Astrocyte (in vitro differentiated cells and primary cell): ENCODE measurements at places on chromosomes 2 and 18. TPM values are rescaled to one million over a fixed set of nuclear protein-coding genes. Genes with fewer than 3 reads are reported as not detected.

LBH gene
- total RNA-seq: 51.7 and 63.7 TPM in 2 replicates

MERTK gene
- total RNA-seq: 5.1 and 6.5 TPM in 2 replicates

DNA sequence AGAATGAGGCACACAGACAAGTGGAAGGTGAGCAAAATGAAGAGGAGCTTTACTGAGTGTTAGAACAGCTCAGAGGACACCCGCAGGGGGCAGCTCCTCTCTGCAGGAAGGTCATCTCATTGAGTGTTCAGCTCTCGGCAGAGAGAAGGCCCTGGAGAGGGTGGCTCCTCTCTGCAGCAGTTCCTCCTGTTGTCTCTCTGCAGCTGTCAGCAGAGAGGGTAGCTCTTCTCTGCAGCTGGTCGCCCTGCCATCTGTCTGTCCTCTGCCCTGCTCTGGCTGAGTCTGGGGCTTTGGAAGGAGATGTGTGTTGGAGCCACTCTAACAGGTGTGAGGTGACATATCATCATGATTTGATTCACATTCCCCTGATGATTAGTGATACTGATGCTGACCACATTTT lies 6.8 kb upstream of the SNTG2 start:
- H3K4me3 ChIP-seq: no peak overlapping the region
- no peak overlapping the region for H3K27ac ChIP-seq
- no peak for DNase-seq
- H3K4me1 ChIP-seq: no peaks in the 10 kb centered on the region

DNA sequence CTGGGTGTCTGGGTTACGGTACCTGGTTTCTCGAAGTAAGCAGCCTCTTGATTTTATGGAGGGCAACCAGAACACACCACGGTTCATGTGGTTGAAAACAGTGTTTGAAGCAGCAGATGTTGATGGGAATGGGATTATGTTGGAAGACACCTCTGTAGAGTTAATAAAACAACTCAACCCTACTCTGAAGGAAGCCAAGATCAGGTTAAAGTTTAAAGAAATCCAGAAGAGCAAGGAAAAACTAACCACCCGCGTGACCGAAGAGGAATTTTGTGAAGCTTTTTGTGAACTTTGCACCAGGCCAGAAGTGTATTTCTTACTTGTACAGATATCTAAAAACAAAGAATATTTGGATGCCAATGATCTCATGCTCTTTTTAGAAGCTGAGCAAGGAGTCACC lies 279.8 kb downstream of the PLCL1 start:
- no peaks in the 10 kb centered on the region for H3K27me3 ChIP-seq
- DNase-seq: no peak
- no peak overlapping the region for H3K27ac ChIP-seq
- H3K4me1 ChIP-seq: no peaks in the 10 kb centered on the region

- no peak overlapping the region for H3K27ac ChIP-seq
- no peaks in the 10 kb centered on the region for H3K36me3 ChIP-seq
- no peaks in the 10 kb centered on the region for H3K4me1 ChIP-seq
- DNase-seq: no peak
Observed at GRCh38 chr2:127455566-127456493, 37.6 kb downstream of the PROC start.

RNU2-63P gene
- total RNA-seq: 4.2 and 6.6 TPM in 2 replicates

TP53I3 gene
- total RNA-seq: 83.6 and 93.2 TPM in 2 replicates

- peaks cover 9% of the 10 kb centered on the region for H3K27me3 ChIP-seq
- H3K27ac ChIP-seq: no peak overlapping the region
- no peak overlapping the region for H3K4me3 ChIP-seq
- H3K4me1 ChIP-seq: peaks cover 6% of the 10 kb centered on the region
- no peaks in the 10 kb centered on the region for H3K36me3 ChIP-seq
Observed at GRCh38 chr2:45190481-45190942, 181.3 kb upstream of the SIX2 start.

DNA sequence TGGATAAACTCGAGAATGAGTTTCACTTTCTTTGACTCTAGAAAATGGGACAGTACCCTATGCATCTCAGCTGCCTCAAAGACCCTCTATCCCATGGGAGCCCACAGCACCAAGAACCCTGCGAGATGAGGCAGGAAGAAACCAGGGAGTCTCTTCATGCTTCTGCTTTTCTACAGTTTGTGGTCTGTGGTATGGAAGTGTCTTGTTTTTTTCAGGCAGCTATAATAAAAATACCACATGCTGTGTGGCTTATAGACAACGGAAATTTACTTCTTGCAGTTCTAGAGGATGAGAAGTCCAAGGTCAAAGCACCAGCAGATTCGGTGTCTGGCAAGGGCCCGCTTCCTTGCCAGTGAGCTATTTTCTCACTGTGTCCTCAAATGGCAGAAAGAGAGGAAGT lies 257.9 kb downstream of the SUCLG1 start:
- DNase-seq: no peak
- no peaks in the 10 kb centered on the region for H3K4me1 ChIP-seq
- no peak overlapping the region for H3K27ac ChIP-seq
- no peak overlapping the region for H3K4me3 ChIP-seq
- H3K36me3 ChIP-seq: no peaks in the 10 kb centered on the region

SPATA3 gene
- total RNA-seq: not detected in 2 replicates

DNA sequence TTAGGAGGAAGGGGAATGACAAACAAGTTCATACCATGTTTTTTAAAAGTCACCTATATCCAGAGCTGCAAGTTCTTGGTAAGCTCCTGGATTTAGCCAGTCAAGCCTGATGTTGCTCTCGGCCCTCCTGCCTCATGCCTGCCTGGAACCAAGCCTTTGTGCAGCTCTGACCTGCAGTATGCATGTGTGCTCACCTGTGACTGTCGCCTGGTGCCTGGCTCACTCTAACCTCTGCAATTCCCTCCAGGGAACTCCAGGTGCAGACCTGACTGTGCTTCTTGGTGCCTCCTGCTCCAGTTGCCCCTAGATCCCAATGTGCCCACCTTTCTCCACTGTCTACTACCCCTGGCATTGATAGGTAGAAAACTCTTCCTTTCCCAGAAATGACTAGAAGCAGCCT lies 85.1 kb upstream of the ZBTB14 start:
- H3K27me3 ChIP-seq: no peaks in the 10 kb centered on the region
- no peaks in the 10 kb centered on the region for H3K36me3 ChIP-seq
- DNase-seq: no peak
- H3K27ac ChIP-seq: no peak overlapping the region
- H3K4me1 ChIP-seq: no peaks in the 10 kb centered on the region
- H3K4me3 ChIP-seq: no peak overlapping the region

MARCO gene
- total RNA-seq: not detected in 2 replicates

- H3K27me3 ChIP-seq: no peaks in the 10 kb centered on the region
- H3K4me1 ChIP-seq: no peaks in the 10 kb centered on the region
Observed at GRCh38 chr2:195863564-195863963, 205.1 kb downstream of the DNAH7 start.

SDC1 gene
- total RNA-seq: 74.3 and 92.7 TPM in 2 replicates

GRCh38 chr18:489244-490023 lies 11.1 kb downstream of the COLEC12 start:
- H3K27me3 ChIP-seq: no peaks in the 10 kb centered on the region
- H3K4me3 ChIP-seq: no peak overlapping the region
- DNase-seq: peak; percentile 59
- H3K36me3 ChIP-seq: no peaks in the 10 kb centered on the region

DNA sequence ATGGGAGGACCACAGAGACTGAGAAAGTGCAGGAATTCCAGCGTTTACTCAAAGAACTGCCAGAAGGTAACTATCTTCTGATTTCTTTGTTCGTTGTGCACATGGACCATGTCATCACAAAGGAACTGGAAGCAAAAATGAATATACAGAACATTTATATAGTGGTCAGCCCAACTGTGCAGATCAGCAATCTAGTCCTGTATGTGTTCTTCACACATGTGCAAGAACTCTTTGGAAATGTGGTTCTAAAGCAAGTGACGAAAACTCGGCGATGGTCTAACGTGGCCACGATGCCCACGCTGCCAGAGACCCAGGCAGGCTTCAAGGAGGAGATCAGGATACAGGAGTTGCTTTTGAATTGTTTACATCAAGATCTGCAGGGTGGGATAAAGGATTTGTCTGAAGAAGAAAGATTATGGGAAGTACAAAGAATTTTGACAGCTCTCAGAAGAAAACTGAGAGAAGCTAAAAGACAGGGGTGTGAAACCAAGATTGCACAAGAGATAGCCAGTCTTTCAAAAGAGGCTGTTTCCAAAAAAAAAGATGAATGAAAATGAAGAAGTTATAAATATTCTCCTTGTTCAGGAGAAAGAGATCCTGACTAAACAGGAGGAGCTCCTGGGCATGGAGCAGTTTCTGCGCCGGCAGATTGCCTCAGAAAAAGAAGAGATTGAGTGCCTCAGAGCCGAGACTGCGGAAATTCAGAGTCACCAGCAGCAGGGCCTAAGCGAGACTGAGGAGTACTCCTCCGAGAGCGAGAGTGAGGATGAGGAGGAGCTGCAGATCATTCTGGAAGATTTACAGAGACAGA lies 8.3 kb upstream of the CHST10 start:
- no peaks in the 10 kb centered on the region for H3K4me1 ChIP-seq
- H3K4me3 ChIP-seq: no peak overlapping the region
- H3K27ac ChIP-seq: no peak overlapping the region
- H3K27me3 ChIP-seq: no peaks in the 10 kb centered on the region

- H3K4me1 ChIP-seq: no peaks in the 10 kb centered on the region
- no peak for DNase-seq
- H3K4me3 ChIP-seq: no peak overlapping the region
- no peak overlapping the region for H3K27ac ChIP-seq
- no peaks in the 10 kb centered on the region for H3K36me3 ChIP-seq
Observed at GRCh38 chr2:58432491-58433170, 191.5 kb upstream of the FANCL start.

DNA sequence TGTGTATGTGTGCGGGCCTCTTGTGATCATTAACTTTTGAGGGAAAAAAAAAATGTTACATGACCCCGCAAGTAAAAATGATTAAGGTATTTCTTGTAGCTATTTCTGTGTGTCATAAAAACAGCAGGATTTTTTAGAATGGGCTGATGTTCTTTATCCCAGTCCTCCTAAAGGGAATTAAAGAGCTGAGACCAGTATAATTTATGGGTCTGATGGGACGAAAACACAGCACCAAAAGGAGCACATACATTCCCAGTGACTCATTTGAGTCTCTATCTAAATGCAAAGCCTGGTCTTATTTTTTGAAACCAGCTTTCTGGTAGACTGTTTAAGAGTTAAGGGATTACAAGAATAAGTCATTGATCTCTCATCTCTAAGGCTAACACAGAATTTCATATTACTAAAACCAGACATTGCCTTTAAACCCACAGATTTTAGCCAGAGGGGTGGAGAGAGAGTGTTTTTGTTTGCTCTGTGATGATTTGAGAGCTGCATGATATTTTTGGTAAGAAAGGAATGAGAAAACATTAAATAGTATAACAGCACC lies 342.3 kb upstream of the EPHA4 start:
- H3K4me1 ChIP-seq: no peaks in the 10 kb centered on the region
- no peak overlapping the region for H3K4me3 ChIP-seq
- H3K36me3 ChIP-seq: no peaks in the 10 kb centered on the region
- DNase-seq: peak; percentile 8

DNA sequence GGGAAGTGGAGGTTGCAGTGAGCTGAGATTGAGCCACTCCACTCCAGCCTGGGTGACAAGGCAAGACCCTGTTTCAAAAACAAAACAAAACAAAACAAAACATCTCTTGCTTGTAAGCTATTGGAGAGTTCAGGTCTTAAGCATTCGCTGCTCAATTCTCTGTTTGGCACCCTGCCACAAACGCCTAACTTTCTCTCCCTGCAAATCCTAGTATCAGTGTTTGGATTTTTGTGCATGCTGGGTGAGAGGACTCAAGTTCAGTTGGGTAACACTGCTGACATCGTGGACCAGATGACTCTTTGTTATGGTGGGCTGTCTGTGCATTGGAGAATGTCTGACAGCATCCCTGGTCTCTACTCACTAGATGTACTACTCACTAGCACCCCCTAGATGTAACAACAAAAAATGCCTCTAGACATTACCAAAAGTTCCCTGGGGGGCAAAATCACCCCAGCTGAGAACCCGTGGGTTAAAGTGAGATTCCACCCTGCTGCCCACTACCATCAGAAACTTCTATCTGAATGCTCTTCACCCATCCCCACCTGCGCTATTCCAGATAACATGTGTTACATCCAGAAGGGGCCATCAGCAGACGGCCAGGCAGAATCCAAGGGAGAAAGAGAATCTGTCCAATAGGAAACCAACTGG lies 50.9 kb downstream of the CACNB4 start:
- no peaks in the 10 kb centered on the region for H3K4me1 ChIP-seq
- H3K36me3 ChIP-seq: no peaks in the 10 kb centered on the region
- H3K4me3 ChIP-seq: no peak overlapping the region
